ENCODE measurements at places on chromosomes 1 and 21. TPM values are rescaled to one million over a fixed set of nuclear protein-coding genes. Genes with fewer than 3 reads are reported as not detected.

HAO2 gene
- total RNA-seq: not detected

C4BPA gene
- not detected for total RNA-seq

TEKT2 gene
- not detected for total RNA-seq

PLA2G2E gene
- total RNA-seq: not detected

- H3K27ac ChIP-seq: no peak overlapping the region
- no peaks in the 10 kb centered on the region for H3K36me3 ChIP-seq
- no peak for DNase-seq
- no peak overlapping the region for H3K4me3 ChIP-seq
- H3K4me1 ChIP-seq: no peaks in the 10 kb centered on the region
These were observed 1.7 kb upstream of the SPRR3 start for GRCh38 chr1:152999818-153000217.

DNA sequence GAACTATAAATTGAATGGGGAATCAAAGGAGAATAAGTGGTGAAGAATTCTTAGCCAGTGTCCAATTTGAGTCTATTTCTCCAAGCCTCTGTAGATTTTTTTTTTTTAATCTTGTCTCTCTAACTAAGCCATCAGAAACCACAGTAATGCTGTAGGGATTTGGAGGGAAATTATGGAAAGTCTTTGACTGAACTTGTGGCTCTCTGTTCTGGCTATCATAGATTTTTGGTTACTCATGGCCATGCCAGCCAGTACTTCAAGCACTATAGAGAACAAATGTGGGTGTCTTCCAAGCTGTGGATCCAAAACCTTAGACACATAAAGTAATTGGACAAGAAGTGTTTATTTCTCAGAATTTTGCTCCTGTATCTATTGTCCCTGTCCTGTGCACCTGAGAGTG is 147.9 kb downstream of the LRRC40 start:
- H3K27me3 ChIP-seq: no peaks in the 10 kb centered on the region
- H3K4me3 ChIP-seq: no peak overlapping the region
- H3K36me3 ChIP-seq: no peaks in the 10 kb centered on the region
- no peaks in the 10 kb centered on the region for H3K4me1 ChIP-seq
- DNase-seq: no peak

- H3K36me3 ChIP-seq: no peaks in the 10 kb centered on the region
- H3K4me3 ChIP-seq: peak within 1 kb of the TSS; percentile 53
- H3K27ac ChIP-seq: no peak within 1 kb of the TSS
- H3K4me1 ChIP-seq: peaks cover 3% of the 10 kb centered on the region
- DNase-seq: peak; percentile 90
- peaks cover 13% of the 10 kb centered on the region for H3K27me3 ChIP-seq
These were observed at the start of gene VWA1 for GRCh38 chr1:1435106-1435903. Gene VWA1 (plus strand): TSS chr1:1435690. CDS start chr1:1435749, 59 bp downstream.

DNA sequence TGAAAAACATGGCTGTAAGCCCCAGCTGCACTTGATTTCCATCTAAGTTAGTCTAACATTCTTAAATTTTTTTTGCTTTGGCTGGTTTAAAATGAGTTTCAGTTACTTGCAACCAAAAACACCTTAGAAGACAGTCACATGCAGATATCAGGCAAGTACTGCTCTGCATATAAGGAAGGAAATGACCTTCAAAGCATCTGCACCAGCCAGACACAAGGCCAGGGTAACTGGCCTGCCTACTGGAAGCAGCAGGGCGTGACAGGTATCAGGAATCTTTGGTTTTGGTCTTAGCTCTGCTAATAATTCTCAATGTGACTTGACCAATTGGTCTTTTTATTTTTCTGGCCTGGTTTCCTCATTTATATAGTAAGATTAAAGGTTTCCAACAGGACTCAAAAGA is 33.5 kb downstream of the SCYL3 start:
- H3K27ac ChIP-seq: no peak overlapping the region
- no peaks in the 10 kb centered on the region for H3K27me3 ChIP-seq
- peaks cover 6% of the 10 kb centered on the region for H3K4me1 ChIP-seq
- no peak overlapping the region for H3K4me3 ChIP-seq
- peaks cover 39% of the 10 kb centered on the region for H3K36me3 ChIP-seq
- no peak for DNase-seq

DNA sequence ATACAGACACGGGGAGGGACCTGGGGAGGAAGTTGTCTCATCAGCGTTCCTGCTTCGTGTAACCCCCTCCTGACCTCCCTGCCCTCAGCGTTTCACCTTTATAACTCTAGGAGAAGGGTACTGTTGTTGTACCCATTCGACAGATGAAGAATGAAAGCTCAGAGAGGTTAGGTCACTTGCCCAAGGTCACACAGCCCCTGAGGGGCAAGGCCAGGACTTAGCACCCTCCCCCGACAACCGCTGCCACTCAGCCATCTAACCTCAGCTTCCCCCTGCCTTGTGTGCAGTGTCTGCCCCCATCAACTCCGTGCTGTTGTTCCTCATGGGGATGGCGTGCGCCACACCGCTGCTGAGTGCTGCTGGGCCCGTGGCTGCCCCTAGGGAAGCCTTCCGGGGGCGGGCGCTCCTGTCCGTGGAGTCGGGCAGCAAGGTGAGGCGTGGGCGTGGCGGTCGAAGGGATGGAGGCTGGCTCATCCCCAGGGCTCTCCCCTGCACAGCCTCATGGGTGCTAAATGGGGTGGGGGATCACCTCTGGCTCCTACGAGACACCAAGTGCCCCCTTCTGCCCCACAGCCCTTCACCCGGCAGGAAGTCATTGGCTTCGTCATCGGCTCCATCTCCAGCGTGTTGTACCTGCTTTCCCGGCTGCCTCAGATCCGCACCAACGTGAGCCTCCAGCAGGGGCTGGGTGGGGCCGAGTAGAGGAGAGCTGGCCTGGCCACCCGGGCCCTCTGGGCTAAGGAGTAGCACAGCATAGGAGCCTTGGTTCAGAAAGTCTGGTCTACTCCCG is 14.0 kb downstream of the SLC66A1 start:
- DNase-seq: no peak
- H3K4me1 ChIP-seq: no peaks in the 10 kb centered on the region
- peaks cover 2% of the 10 kb centered on the region for H3K36me3 ChIP-seq
- no peak overlapping the region for H3K4me3 ChIP-seq

- H3K27me3 ChIP-seq: no peaks in the 10 kb centered on the region
- H3K4me3 ChIP-seq: no peak overlapping the region
- H3K4me1 ChIP-seq: no peaks in the 10 kb centered on the region
- no peak overlapping the region for H3K27ac ChIP-seq
- no peaks in the 10 kb centered on the region for H3K36me3 ChIP-seq
These were observed 135.4 kb downstream of the DMRTB1 start for GRCh38 chr1:53594391-53595180.
